ENCODE measurements at places on chromosomes 12 and 14.

- DNase-seq = peak; percentile 48
These were observed 37.0 kb upstream of the NT5DC3 start for GRCh38 chr12:103877934-103878510.

DNA sequence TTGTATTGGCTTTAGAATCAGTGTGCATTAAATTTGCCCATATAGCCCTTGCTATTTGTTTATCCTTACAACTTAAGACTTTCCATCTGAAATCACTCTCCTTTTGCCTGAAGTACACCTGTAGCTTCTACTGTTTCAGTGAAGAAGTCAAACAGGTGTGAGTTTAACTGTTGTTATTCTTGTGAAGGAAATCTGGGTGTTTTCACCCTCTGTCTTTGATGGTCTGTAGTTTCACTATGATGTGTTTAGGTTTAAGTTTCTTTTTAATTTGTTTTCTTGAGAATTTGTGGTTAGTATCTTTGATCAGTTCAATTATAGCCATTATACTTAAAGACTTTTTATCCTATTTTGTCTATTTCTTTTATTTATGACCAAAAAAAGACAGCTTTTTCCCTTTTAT, 68.9 kb upstream of the BBS10 start:
- DNase-seq = no peak

GRCh38 chr12:112577473-112578329, 159.0 kb downstream of the PTPN11 start:
- no peak for DNase-seq

DNA sequence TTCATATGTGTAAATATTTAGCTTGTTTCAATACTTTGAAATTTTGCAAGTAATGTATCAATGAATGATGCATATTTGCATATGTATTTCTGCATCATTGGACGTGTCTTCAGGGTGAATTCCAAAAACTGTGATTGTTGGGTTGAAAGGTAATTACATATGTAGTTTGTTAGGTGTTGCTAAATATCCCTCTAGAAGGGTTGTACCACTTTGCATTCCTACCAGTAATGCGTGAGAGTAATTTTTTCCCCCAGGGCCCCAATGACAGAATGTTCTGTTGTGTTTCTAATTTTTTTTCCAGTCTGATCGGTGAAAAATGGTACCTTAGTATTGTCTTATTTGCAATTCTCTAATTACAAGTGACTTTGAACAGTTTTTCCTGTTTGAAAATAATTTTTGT, 408.9 kb downstream of the NAV3 start:
- no peak for DNase-seq

- DNase-seq = peak; percentile 89
These were observed 139.3 kb upstream of the LMNTD1 start for GRCh38 chr12:25692115-25693035.

- no peak for DNase-seq
These were observed 225.4 kb downstream of the GALC start for GRCh38 chr14:87767567-87767901.

Measured in fibroblast of lung (primary cell).